NCI-H2029 treated with DMSO at 0.1 percent for 48 hours (cell line): ENCODE measurements at places on chromosomes 12 and 14.

DNA sequence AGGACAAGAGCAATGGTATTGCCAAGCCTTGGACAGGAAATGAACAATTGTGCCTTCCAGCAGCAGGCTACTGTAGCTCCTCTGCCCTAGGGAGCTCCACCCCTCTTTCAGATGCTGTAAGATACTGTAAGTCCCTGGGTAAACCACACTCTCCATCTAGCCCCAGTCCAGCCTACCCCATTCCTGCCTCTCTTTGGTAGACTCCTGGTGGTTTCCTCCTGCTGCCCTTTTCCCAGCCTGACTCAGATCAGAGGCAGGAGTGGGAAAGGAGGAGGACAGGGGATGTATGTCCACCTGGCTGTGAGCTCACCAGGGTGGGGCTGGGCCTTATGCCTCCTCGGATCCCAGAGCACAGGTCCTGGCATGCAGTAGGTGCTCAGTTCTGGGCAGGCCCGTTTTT, 174.6 kb downstream of the ESRRB start:
- DNase-seq = no peak

DNA sequence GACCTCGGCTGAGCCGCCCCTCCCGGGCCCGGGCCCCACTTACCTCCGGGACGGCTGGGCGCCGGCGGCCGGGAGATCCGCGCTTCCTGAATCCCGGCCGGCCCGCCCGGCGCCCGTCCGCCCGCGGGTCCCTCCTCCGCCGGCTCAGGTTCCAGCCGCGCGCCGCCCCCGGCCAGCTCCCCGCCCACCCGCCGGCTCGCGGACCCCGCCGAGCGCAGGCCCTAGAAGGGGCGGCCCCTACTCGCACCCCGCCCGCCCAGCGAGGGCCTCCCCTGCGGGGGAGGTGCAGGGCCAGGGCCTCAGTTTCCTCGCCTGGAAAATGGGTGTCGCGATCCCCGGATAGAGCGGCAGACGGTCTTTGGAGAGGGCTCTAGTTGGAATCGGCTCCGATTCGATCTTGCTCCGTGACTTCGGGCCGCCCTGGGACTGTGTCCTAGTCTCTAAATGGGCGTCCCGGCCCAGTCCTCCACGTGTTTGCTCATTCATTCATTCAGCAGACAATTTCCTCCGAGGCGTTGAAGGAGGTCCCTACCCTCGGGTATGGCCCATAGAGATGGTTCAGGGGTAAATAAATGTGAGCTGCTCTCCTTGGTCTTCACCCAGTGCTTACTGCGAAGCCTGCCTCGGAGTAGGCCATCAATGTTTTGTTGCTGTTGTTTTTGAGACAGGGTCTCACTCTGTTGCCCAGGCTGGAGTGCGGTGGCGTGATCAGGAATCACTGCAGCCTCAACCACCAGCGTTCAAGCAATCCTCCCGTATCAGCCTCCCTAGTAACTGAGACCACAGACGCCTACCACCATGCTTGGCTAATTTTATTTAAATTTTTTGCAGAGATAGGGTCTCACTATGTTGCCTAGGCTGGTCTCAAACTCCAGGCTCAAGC, at the start of gene TRPV4:
Gene TRPV4, minus strand, starts transcription at position 92 of the 883 bp plus-strand sequence. CDS start 18,602 bp downstream, outside the sequence.
- DNase-seq = no peak

DNA sequence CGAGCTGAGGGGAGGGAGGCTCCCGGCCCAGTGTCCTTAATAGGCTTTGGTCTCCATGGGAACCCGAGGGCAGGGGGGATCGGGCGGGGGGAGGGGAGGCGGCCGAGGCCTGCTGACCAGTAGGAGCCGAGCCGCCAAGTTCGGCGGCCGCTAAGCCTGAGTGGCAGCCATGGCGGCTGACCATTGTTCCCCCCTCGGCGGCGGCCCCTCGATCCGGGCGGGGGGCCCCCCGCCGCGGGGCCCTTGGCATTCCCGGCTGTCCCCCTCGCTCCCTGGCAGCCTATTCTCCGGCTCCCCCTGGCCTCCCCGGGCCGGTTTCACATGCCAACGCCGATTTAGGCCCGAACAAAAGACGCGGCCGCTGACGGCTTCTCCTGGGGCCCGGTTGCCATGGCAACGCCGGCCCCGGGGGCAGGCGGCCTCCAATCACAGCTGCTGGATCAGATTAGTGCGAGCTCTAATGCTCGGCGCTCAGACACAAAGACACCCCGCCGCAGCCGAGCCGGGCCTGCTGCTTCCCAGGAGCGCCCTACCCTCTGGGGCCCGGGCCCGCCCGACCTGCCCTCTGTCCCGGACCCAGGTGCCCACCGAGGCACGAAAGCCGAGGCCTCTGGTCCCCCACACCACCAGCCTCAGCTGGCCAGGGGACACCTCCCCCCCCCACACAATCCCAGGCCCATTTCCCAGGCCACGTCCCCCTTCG, 7.3 kb downstream of the MSI1 start:
- no peak for DNase-seq

DNA sequence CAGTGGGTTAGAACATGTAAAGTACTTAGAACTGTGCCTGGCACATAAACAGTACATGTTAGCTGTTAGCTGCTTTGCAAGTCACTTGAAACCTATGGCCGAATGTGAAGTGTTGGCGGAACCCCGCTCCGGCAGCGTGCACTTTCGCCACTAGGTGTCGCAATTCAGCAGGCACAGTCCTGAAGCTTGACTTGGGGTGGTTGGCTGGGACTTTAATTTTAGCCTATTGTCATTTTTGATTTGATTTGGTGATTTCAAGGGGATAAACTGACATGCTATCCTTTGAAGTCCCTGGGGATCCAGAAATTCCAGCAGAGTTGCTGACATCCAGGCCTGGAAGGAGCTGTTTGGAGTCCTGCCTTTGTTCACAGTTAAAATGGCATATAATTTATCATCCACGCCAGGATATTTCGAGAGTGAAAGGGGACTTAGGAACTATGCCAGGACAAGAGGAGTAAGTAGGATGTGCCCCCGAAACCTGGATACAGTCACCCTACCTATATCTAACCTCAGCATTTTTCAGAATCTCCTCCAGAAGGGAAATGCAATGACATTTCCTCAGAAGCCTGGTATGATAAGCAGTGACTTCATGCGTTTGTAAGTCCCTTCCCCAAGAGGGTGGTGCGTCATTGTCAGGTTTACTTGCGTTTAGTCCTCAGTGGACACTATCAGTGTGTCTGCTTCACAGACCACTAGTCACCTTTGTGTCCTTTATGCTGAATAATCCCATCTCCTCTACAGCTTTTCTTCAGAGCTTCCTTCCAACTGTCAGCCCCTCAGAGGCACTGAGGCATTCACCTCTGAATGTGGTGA, 3.5 kb upstream of the TSPAN9 start:
- DNase-seq = peak; percentile 69

GRCh38 chr14:96751505-96751904, 45.7 kb upstream of the VRK1 start:
- DNase-seq = no peak

DNA sequence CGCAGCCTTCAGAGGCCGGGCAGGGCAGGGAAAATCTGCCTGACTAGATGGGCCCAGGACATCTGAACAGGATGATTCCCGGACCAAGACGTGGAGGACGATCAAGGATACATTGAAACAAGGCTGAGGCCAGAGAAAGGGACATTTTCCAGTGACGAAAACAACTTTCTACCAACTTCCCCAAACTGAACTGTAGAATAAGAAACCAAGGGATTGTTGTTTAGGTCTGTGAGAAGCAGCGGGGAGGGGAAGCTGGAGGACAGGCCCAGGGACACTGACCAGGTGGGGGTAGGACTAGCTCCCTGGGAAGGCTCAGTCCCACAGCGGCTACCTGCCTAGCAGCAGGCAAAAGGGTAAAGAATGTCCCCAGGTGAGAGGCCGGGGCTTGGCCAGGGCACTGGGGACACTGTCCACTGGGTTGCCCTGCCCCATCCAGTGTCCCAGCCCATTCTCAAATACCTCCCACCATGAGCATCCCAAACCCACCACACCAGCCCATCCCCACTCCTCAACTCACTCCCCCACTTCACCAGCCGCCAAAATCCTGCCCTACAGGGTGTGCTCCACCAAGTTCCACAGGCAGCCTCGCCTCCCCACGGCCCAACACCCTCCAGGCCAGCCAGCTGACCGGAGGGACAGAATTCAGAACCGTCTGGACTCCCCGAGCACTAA, 995 bp downstream of the TNFRSF1A start:
- no peak for DNase-seq

DNA sequence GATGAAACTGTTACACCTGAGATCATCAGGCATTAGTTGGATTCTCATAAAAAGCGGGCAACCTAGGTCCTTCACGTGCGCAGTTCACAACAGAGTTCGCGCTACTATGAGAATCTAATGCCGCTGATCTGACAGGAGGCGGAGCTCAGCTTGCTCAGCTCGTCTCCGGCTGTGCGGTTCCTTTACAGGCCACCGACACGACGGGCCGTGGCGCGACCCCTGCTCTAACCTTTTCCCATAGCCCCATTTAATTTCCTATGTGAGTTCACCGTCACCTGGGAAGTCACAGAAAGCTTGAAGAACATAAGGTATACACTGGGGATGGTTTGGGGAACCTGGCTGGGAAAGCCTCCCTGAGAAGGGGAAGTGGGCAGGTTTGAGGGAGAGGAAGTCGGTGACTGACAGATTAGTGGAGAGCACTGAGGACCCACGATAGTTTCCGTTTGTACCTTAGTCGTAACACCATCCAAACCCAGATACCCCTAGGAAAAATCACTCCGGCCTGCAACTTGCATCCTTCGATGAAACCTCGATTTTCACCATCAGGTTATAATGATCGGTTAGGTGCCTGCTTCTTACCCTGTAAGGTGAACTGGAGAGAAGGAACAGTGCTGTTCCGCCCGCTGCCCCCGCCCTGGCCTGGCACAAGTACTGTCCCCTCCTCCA, 2.8 kb upstream of the AAAS start:
- DNase-seq = no peak
